ENCODE measurements at places on chromosomes 3 and 15.
A peak's percentile ranks its signal among the peaks of the same experiment; 100 is the strongest.

GRCh38 chr3:155019575-155019974 lies 60.5 kb upstream of the MME start:
- no peak for DNase-seq

- DNase-seq, result no peak
Observed at GRCh38 chr3:126003447-126004190, 34.6 kb downstream of the ROPN1B start.

GRCh38 chr3:174202561-174202960 lies 656.6 kb upstream of the NAALADL2 start:
- no peak for DNase-seq

DNA sequence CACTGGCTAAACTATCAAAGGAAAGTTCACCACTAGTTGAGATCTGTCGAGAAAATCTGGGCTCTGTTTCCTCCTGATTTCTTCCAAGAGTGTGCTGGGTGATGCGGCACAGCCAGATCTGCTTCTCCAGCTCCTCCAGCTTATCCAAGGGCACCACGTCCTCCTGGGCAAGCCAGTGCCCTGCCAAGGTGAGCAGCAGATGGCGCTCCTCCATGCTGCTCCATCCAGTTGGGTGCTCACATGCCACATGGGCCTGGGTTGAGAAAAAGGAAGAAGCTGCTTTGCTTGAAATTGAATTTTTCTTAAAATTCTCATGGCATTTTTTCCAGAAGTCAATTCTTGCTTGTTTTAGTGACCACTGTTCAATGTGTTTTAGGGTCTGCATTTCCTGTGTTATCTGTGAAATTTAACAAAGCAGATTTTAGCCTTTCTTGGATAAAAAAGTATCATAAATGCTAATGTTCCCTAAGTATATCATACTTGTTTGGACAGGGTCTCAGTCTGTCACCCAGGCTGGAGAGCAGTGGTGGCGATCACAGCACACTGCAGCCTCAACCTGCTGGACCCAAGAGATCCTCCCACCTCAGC lies 47.3 kb downstream of the EIF3J start:
- no peak for DNase-seq

- DNase-seq, result peak; percentile 51
Observed at GRCh38 chr15:91049378-91050127, 27.2 kb upstream of the VPS33B start.

GRCh38 chr3:110821586-110821985 lies 250.0 kb upstream of the NECTIN3 start:
- no peak for DNase-seq

GRCh38 chr3:172836390-172836997 lies 86.0 kb downstream of the ECT2 start:
- DNase-seq, result peak; percentile 74

DNA sequence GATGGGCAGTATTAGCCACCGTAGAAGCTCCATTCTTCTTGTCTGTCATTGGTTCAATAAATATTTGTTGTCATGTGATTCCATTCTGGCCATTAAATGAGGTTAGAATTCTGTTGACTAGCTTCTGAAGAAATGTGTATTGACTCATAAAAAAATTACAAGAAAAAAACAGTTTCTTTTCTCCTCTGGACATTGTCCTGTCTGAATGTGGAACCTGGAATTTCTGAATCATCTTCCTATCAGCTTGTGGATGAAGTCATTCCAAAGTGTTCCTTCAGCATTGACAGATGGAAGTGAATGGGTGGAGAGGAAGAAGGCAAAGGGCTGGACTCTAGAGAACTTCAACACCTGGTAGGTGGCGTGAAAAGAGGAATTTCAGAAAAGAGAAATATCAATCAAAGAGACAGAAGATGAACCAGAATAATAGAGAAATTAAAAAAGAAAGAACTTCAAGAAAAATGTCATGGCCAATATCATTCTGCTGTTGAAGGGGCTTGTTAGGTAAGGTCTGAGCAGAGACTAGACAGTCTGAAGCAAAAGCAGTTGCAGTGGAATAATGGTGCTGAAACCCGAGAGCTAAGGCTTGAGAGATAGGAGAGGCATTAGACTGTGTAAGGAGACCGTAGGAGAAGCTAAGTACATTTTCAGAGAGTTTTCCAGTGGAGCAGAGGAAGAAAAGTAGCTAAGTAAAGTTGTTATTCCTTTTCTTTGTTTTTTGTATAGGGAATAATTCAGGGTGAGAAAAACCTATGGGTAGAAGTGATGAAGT lies 806.6 kb downstream of the SQOR start:
- DNase-seq, result no peak

- no peak for DNase-seq
Observed at GRCh38 chr3:173977747-173978146, 580.2 kb downstream of the NLGN1 start.
